ENCODE measurements at places on chromosomes 1 and 21.

- DNase-seq, result no peak
Observed at GRCh38 chr1:21064057-21064456, 112.6 kb downstream of the EIF4G3 start.

GRCh38 chr1:9262096-9262986 is 27.8 kb downstream of the H6PD start:
- no peak for DNase-seq

GRCh38 chr1:11948822-11949458 is 14.4 kb downstream of the PLOD1 start:
- DNase-seq, result no peak

DNA sequence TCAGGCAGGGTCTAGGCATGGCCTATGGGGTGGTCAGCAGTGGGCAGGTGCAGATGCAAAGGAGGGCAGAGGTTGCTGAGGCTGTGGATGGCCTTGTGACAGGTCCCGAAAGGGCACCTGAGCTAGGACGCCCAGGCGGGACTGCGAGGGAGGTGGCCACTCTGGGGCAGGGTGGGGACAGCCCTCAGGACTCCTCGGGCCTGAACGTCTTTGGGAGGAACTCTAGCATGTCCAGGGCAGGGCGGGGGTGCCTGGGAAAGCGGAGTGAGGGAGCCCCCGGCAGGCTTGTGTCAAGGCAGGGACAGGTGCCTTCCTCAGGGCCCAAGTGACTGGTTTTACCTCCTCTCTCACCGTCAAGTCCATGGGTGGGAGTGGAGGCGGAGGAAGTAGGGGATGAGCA is 125.4 kb upstream of the WNT4 start:
- no peak for DNase-seq

GRCh38 chr1:24801176-24801575 is 55.9 kb downstream of the CLIC4 start:
- no peak for DNase-seq

- no peak for DNase-seq
Observed at GRCh38 chr21:15000081-15000480, 64.7 kb downstream of the NRIP1 start.

- DNase-seq, result no peak
Observed at GRCh38 chr1:18160290-18160942, 52.8 kb downstream of the IGSF21 start.

Data from NCI-H446 treated with DMSO at 0.1 percent for 48 hours (cell line).